NCI-H226 (cell line): ENCODE measurements at places on chromosomes 1 and 21.

DNA sequence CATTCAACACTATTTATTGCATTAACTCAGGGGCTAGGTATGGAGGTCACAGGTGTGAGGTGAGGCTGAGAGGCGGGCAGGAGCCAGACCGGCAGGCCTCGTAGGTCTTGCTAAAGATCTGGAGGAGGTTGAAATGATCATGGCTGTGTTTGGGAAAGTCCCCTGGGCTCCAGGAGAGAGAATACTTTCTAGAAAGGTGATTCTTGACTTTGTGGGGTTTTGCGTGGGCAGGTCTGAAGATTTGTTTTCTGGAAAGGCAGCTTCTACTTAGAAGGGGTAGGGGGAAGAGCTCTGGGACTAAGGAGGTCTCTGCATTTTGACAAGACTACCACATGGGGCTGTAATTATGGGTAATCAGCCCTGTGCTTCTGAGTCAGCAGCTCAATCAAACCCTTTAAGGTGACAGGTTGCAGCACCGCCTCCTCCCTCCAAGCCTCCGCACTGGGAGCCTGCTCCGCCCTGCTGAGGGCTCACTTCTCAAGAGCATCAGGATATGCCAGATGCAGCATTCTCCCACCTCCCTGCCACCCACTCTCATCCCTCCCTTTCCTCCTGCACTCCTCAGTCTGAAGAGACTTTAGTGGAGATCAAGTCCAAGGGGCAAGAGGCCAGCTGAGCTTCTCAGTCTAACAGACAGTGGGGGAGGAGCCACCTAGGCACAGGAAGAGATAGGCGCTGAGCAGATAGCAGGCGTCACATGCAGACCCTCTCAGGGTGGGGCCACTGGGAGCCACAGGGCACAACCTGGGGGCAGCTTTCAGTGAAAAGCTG lies 30.5 kb downstream of the SLC30A1 start:
- DNase-seq = no peak

GRCh38 chr1:67367370-67368045 lies 59.8 kb downstream of the IL12RB2 start:
- DNase-seq = no peak

DNA sequence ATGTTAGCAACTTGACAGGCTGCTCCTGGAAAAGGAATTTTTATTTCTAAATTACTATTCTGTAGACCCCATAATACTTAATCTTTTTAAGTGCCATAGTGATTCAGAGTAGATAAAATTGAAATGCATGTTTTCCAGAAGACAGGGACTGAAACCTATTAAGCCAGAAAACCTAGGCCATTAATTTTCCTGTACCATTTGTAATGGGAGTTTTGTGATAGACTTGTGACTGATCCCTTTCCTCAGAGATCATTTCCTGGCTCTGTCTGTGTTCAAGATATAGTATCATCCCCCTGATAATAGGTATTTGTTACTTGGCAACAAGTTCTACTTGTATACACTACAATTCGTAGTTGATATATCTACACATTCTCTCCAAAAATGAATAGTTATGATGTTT lies 1609.8 kb downstream of the AMY1C start:
- DNase-seq = no peak

DNA sequence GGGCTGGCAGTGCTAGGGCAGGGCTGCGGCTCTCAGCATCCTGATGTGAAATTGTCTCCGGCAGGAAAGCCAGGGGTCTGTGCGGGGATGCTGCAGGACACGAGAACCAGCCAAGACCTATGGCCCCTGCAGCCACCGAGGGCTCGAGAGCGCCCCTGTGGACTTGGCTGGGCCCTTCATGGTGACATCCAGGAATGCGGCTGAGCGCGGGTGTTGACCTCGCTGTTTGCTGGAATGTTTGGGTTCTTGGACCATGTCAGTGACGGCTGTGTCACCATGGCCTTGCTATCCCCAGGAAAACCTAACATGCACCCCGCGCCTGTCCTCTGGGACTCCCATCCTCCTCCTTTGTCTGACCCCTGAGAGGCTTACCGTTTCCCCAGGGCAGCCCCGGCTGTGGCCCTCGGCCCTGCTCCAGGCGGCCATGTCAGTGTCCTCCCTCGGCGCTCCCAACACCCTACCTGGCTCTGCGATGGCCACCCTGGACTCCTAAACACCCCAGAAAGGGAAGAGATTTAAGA lies 14.3 kb upstream of the C1orf174 start:
- no peak for DNase-seq

- peak; percentile 33 for DNase-seq
Observed at GRCh38 chr1:56123421-56123820, 455.9 kb downstream of the PLPP3 start.

- DNase-seq = no peak
Observed at GRCh38 chr1:185734929-185735700, 924 bp downstream of the HMCN1 start.

DNA sequence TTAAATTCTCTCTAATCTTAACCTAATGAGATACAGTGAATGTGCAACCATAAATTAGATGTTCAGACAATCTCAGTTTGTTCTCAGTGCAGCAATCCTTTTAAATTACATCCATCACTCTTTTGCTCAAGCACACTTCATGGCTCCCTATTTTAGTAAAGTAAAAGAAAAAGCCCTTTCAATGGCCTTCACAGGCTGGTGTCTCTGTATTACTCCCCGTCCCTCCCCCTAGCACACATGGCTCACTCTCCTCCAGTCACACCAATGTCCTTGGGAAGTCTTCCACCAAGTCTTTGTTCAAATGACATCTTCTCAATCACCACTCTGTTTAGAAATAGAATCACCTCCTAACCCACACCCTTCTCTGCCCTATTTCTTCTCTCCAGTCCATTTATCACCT lies 60.3 kb upstream of the RGS7 start:
- no peak for DNase-seq

DNA sequence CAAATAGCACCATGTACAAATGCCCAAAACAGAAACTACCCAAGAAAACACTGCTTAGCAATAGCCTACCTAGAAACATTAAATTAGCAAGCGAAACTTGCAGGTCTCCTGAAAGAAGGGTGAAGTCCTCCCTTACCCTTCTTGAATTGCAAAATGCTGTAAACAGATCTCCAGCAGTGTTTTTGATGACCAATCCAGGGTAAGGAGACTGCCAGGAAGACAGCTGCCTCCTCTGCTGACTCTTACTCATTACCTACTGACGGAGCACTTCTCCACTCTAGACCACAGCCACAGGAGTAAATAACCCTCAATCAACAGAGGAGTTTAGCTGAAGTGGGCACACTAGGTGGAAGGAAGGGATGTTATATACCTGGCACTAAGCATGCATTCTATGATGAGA lies 32.2 kb upstream of the GADD45A start:
- DNase-seq = peak; percentile 79

GRCh38 chr1:12196641-12197482 lies 30.1 kb downstream of the TNFRSF1B start:
- no peak for DNase-seq

GRCh38 chr1:153883223-153883622 lies 39.5 kb downstream of the GATAD2B start:
- no peak for DNase-seq

GRCh38 chr1:91578320-91579109 lies 77.9 kb downstream of the CDC7 start:
- DNase-seq = no peak
